ENCODE measurements at places on chromosomes 5 and 9. TPM values are rescaled to one million over a fixed set of nuclear protein-coding genes. Genes with fewer than 3 reads are reported as not detected.
A peak's percentile ranks its signal among the peaks of the same experiment; 100 is the strongest.

- H3K27me3 ChIP-seq, result no peaks in the 10 kb centered on the region
- H3K4me3 ChIP-seq, result peak overlapping the region; percentile 83
- peak overlapping the region; percentile 100 for H3K27ac ChIP-seq
- peak; percentile 97 for DNase-seq
- H3K4me1 ChIP-seq, result peaks cover 54% of the 10 kb centered on the region
Observed at GRCh38 chr9:127903557-127904475, 4.4 kb upstream of the ST6GALNAC6 start.

GRCh38 chr5:73989956-73990355 is 364.0 kb downstream of the ARHGEF28 start:
- H3K27me3 ChIP-seq, result peaks cover 11% of the 10 kb centered on the region
- no peak for DNase-seq
- no peaks in the 10 kb centered on the region for H3K36me3 ChIP-seq
- H3K4me3 ChIP-seq, result no peak overlapping the region

DNA sequence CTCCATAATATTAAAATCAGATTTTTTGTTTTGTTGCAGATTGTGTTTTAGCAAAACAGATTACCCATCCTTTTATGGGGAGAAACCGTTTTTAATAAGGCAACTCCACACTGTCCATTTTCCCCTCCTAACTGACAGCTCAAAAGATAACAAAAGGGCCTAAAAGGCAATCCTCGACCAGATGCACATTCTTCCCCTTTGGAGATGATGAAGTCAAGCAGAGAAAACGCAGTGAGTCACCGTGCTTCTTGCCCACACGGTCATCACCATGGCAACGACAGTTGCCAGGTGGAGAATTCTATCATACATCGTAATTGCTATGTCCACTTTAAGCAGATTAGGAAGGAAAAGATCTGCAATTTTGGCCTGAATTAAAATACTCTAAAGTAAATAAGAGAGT is 96.4 kb downstream of the DIRAS2 start:
- no peak overlapping the region for H3K27ac ChIP-seq
- H3K36me3 ChIP-seq, result no peaks in the 10 kb centered on the region
- no peak overlapping the region for H3K4me3 ChIP-seq
- no peaks in the 10 kb centered on the region for H3K4me1 ChIP-seq
- peaks cover 3% of the 10 kb centered on the region for H3K27me3 ChIP-seq
- no peak for DNase-seq

DNA sequence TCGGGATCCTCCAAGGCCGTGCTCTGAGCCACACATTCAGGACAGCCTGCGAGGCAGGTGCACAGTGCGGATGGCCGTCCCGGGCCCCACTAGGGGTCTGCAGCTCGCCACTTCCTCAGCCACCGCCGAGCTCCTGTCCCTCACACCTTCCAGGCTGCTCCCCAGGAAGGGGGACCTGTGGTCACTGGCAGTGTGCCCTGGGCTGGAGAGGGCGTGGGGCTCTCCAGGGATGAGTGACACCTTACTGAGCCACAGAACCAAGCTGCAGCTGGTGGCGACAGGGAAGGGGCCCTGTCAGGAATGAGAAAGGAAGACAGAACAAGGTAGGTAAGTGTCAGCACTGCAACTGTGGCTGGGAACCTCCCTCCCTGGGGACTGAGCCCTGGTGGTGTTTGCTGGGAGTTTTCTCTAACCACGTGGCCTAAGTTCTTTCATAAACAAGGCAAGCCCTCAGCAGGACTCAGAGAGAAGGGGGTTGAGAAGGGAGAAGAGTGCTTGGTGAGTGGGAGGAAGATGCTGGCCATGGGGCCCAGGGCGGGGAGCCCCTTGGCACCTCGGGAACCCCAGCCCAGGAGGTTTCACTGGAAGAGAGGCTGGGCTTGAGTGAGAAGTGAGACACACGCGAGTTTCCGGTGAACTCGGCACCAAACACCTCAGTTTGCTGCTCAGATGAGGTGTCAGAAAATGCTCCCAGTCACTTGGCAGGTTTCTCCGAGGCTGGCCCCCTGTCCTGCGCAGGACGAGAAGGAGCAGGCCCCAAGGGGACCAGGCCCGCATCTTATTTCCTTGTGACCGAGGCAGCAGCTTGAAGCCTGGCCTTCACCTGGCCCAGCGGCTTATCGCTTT is 5.2 kb downstream of the IL13 start:
- no peaks in the 10 kb centered on the region for H3K36me3 ChIP-seq
- H3K4me3 ChIP-seq, result no peak overlapping the region
- no peaks in the 10 kb centered on the region for H3K27me3 ChIP-seq
- H3K27ac ChIP-seq, result peak overlapping the region; percentile 90

GRCh38 chr5:98095072-98095471 is 678.4 kb upstream of the RGMB start:
- no peaks in the 10 kb centered on the region for H3K27me3 ChIP-seq
- no peaks in the 10 kb centered on the region for H3K36me3 ChIP-seq
- H3K4me3 ChIP-seq, result no peak overlapping the region
- no peaks in the 10 kb centered on the region for H3K4me1 ChIP-seq
- no peak overlapping the region for H3K27ac ChIP-seq

- H3K27ac ChIP-seq, result no peak overlapping the region
- peaks cover 2% of the 10 kb centered on the region for H3K27me3 ChIP-seq
- H3K4me1 ChIP-seq, result no peaks in the 10 kb centered on the region
- H3K36me3 ChIP-seq, result no peaks in the 10 kb centered on the region
- no peak for DNase-seq
Observed at GRCh38 chr5:102313912-102314311, 17.8 kb upstream of the SLCO4C1 start.

DNA sequence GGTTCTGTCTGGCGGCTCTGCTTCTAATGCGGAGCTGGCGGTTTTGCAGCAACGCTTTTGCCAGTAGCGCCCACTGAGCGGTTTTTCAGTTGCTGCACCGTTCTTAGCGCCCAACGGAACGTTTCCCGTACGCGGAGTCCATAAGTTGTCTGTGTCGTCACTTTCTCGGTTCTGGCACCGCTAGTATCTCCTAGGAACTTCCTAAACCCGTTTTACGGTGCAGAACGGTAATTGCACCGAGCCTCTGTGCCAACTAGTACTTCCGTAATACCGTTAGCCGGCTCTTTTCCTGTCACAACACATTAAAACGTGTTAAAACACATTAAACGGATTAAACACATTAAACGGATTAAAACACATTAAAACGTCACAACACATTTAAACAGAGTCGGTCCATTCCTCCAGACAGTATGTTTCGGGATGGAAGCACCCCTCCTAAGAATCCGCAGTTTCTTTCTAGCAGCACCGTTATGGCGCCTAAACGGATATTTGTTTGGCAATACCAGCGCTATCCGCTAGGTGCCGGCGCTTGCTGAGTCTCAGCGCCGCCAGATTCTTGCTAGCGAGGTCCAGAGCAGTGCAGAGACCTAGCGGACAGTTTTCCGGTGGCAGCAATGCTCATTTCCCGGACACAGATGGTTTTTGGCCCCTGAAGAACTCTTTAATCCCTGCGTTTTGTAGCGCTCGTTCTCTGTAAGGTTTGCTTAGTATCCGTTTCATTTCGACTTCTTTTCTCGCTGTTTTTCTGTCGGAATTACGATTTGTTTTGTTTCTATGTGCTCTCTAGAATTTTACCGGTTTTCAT is 45.4 kb downstream of the ANXA2R start:
- peak overlapping the region; percentile 100 for H3K27ac ChIP-seq
- peak overlapping the region; percentile 94 for H3K4me3 ChIP-seq
- peaks cover 15% of the 10 kb centered on the region for H3K36me3 ChIP-seq
- DNase-seq, result peak; percentile 94
- peaks cover 16% of the 10 kb centered on the region for H3K4me1 ChIP-seq

DNA sequence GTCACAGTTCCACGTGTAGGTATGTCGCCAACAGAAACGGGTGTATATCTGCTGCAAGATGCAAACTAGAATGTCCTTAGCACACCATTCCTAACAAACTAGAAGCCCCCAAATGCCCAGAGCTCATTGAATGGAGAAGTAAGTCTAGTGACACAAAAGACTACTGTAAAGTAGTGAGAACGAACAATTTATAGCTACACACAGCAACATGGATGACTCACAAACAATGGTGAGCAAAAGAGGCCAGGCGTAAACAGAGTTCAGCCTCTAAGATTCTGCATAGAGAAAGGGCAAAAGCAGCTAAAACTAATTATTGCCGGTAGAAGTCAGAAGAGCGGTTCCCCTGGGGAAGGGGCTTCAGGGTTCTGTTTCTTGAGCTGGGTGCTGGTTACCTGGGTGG is 74.7 kb downstream of the AMBP start:
- peak; percentile 15 for DNase-seq
- no peaks in the 10 kb centered on the region for H3K4me1 ChIP-seq
- H3K27ac ChIP-seq, result no peak overlapping the region
- no peak overlapping the region for H3K4me3 ChIP-seq
- no peaks in the 10 kb centered on the region for H3K27me3 ChIP-seq

GRCh38 chr9:85310573-85310972 is 431.2 kb downstream of the AGTPBP1 start:
- H3K4me1 ChIP-seq, result no peaks in the 10 kb centered on the region
- no peaks in the 10 kb centered on the region for H3K36me3 ChIP-seq
- H3K27ac ChIP-seq, result no peak overlapping the region
- DNase-seq, result no peak
- H3K4me3 ChIP-seq, result no peak overlapping the region
- H3K27me3 ChIP-seq, result no peaks in the 10 kb centered on the region

GRCh38 chr5:78628270-78628992 is 20.1 kb downstream of the LHFPL2 start:
- no peak for DNase-seq
- no peaks in the 10 kb centered on the region for H3K4me1 ChIP-seq
- H3K27me3 ChIP-seq, result peaks cover 22% of the 10 kb centered on the region
- H3K27ac ChIP-seq, result no peak overlapping the region
- no peak overlapping the region for H3K4me3 ChIP-seq

GRCh38 chr9:37243588-37244345 is 123.4 kb downstream of the ZCCHC7 start:
- H3K27me3 ChIP-seq, result no peaks in the 10 kb centered on the region
- no peak overlapping the region for H3K4me3 ChIP-seq
- no peaks in the 10 kb centered on the region for H3K4me1 ChIP-seq
- H3K36me3 ChIP-seq, result peaks cover 7% of the 10 kb centered on the region
- no peak for DNase-seq

DNA sequence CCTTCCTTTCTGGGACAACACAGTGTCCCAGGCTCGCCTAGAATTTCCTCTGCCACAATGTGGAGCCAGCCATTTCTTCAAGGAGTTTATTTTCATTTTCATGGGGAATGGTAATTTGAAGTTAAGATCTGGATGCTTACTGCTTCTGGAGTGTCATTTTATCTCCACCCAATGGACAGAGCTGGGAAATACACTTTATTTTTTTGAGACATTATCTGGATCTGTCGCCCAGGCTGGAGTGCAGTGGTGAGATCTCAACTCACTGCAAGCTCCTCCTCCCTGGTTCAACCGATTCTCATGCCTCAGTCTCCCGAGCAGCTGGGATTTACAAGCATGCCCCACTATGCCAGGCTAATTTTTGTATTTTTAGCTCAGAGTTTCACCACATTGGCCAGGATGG is 12.7 kb upstream of the THG1L start:
- peaks cover 7% of the 10 kb centered on the region for H3K36me3 ChIP-seq
- no peak overlapping the region for H3K4me3 ChIP-seq
- no peaks in the 10 kb centered on the region for H3K27me3 ChIP-seq
- H3K27ac ChIP-seq, result peak overlapping the region; percentile 75
- no peak for DNase-seq

- DNase-seq, result no peak
- no peak overlapping the region for H3K27ac ChIP-seq
- H3K27me3 ChIP-seq, result no peaks in the 10 kb centered on the region
- no peak overlapping the region for H3K4me3 ChIP-seq
Observed at GRCh38 chr9:114911167-114911821, 19.1 kb downstream of the TNFSF8 start.

The UBLCP1 gene
- total RNA-seq, result 21.4 TPM

The CCNI2 gene
- total RNA-seq, result 52.5 TPM

The CDH6 gene
- not detected for total RNA-seq

The B4GALT1 gene
- total RNA-seq, result 33.8 TPM

The DBH gene
- not detected for total RNA-seq

The HTR1A gene
- total RNA-seq, result not detected

The ADAMTS16 gene
- total RNA-seq, result not detected

Measured in activated CD8-positive, alpha-beta memory T cell treated with anti-CD3 and anti-CD28 coated beads, Interleukin-2, amount 10 ng/mL, durations not matched to agents 7 days and 5 days (primary cell).